T-helper 1 cell (primary cell): ENCODE measurements at places on chromosomes 7 and 10.

GRCh38 chr10:59271160-59271559, 91.2 kb downstream of the FAM13C start:
- no peak for DNase-seq

DNA sequence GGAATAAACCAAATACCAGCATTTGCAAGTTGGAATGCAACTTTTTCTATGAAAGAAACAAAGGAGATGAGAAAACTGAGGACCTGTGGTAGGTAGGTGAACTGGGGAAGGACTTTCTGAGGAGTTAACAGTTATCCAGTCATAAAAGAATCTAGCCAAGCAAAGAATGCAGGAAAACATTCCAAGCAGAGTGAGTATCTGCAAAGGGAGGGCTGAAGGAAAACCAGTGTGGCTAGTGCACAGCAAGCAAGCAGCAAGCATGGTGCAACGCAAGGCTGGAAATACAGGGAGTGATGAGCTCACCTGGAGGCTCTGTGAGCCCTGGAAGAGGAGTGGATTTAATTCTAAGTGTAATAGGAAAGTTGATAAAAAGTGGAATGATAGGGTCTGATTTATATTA, 44.0 kb downstream of the RTKN2 start:
- DNase-seq: no peak

- DNase-seq: no peak
Measured at GRCh38 chr10:32995751-32996150, 37.7 kb upstream of the ITGB1 start.

- peak; percentile 57 for DNase-seq
Measured at GRCh38 chr10:87860156-87860795, 3.1 kb downstream of the KLLN start.

GRCh38 chr7:6171532-6172223, 100.7 kb downstream of the CYTH3 start:
- no peak for DNase-seq
